ENCODE measurements at places on chromosomes 3 and 15.

DNA sequence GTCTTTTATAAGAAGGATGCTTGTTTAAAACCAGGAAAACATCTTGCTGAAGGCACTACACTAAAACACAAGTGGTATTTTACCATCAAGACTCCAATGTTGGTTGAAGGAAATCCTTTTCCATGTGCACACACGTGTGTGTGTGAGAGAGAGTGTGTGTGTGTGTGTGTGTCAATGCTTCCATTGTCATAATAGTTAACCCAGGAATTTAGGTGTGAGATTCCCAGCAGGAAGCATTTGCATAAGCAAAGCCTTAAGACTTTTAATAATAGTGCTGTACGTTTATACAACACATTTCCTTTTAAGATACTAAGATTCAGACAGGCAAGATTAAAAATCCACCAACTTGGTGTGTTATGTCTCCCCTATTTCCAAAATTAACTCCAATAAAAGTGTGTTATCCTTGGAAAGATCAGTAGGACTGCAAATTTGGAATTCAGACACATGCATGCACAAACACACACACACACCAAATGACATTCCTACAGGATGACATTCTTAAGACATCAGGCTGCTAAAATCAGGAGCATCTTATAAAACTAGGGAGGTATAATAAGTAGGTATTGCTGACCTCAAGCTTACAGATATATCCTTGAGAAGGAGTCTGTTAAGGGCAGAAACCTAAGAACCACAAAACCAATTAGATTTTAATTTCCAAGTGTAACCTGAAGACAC lies 18.3 kb downstream of the LMCD1 start:
- no peak for DNase-seq

DNA sequence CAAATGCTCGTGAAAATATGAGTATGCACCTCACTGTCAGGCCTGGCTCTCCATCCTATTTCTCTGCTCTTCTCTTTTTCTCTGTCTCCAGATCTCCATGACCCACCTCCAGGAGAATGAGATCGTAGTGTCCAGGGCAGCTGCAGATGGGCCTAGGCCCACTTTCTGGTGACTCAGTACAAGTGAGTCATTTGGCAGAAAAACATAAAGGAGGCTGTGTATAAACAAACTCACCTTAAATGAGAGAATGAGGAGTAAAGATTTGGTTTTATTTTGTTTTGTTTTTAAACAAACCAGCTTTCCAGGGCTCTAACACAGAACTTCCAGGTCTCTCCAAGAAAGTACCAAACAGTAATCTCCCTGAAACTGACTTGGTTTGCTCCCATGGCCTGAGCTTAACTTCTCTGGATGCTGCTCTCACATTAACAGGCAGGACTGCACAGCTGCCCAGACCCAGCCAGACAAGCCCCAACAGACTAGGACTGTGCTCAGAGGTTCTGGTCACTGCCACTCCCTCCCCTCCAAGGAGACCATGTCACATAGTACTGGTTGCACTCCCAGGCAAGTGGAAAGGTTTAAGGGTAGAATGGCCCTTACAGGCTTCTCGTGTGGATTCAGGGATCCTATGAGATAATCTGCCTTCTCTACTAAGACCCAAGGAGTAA lies 1.5 kb upstream of the HEG1 start:
- DNase-seq, result no peak

- DNase-seq, result no peak
Measured at GRCh38 chr15:73686781-73687256, 2.6 kb downstream of the CD276 start.

DNA sequence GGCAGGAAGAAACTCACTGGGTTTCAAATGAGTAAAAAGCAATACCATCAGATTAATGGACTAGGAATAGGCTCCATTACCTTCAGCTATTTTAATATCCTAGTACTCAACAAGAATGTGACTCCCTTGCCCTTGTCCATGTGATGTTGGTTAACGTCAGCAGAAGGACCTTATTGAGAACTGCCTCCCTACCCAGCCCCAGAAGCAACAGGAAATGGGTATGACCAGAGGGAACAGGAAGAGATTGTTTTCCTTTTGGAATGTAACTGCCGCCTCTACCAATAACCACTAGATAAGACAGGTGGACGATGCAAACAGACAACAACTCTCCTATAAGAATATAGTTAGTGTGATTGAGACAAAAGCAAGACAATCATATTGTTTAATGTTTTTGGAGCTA lies 10.4 kb upstream of the MME start:
- DNase-seq, result no peak

GRCh38 chr3:52453496-52454249 lies at the start of gene TNNC1:
TNNC1 (minus strand) TSS chr3:52454041; CDS start chr3:52454015, 26 bp downstream.
- DNase-seq, result no peak

Measured in stimulated activated CD4-positive, alpha-beta T cell treated with anti-CD3 and anti-CD28 coated beads, Interleukin-15, amount 100 ng/mL, for 48 hours (primary cell).